ENCODE measurements at places on chromosomes 5 and 9.
A peak's percentile ranks its signal among the peaks of the same experiment; 100 is the strongest.

GRCh38 chr9:69279084-69279731 is 45.8 kb upstream of the ENTREP1 start:
- H3K27ac ChIP-seq: no peak overlapping the region
- H3K27me3 ChIP-seq: no peaks in the 10 kb centered on the region
- H3K36me3 ChIP-seq: no peaks in the 10 kb centered on the region

DNA sequence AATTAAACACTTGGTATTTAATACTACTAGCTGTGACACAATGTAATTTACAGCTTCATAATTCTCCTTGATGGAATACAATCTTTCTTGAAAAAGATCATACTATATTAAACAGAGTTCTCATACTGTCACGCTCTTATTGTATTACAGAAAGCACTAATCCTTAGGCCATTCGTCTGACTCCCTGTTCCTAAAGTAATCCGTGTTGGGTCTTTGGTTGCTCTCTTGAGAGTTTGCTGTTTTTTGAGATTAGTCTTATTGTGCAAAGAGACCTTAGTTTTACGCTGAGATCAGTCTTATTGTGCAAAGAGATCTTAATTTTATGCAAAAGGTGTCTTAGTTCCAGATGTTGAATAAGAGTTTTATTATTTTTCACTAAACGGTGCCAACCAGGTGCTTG is 190.6 kb downstream of the ISL1 start:
- H3K27me3 ChIP-seq: no peaks in the 10 kb centered on the region
- H3K27ac ChIP-seq: no peak overlapping the region
- no peaks in the 10 kb centered on the region for H3K36me3 ChIP-seq
- no peaks in the 10 kb centered on the region for H3K4me1 ChIP-seq

DNA sequence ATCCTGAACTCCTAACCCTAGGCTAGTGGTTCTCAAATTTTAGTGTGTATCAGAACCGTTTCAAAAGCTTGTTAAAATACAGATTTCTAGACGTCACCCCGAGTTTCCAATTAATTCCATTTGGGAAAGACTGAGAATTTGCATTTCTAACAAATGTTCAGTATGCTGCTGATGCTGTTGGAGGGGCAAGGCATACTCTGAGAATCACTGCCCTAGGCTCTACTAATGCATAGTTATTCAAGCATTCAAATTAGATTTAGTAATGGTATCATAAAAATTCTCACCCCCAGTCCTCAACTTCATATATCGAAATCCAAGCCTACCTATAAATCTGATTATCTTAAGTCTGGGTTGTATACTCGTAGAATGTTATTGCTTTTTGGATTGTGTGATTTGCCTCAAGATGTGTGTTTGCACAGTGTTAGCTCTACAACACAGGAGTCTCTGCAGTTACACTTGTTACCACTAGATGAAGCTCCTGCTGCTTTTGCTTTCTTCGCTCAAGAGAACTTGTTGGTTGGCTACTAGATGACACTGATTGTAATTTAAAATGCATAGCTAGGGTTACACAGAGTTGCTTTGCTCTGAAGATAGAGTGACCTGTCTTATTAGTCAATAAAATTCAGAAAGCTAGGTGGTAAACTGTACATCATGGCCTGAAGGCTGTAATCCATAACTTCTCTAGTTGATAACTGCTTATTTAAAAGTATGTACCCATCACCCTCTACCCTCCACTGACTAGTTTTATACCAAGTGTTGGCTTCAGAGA is 7.5 kb upstream of the ERAP2 start:
- no peak overlapping the region for H3K27ac ChIP-seq

GRCh38 chr9:34475097-34475496 is 16.5 kb downstream of the DNAI1 start:
- no peaks in the 10 kb centered on the region for H3K27me3 ChIP-seq
- no peak overlapping the region for H3K4me3 ChIP-seq
- no peak overlapping the region for H3K27ac ChIP-seq
- H3K4me1 ChIP-seq: no peaks in the 10 kb centered on the region
- no peaks in the 10 kb centered on the region for H3K36me3 ChIP-seq
- DNase-seq: no peak

GRCh38 chr5:135729321-135729786 is 105.1 kb upstream of the SLC25A48 start:
- H3K27ac ChIP-seq: peak overlapping the region; percentile 27
- no peak for DNase-seq
- peaks cover 9% of the 10 kb centered on the region for H3K4me1 ChIP-seq
- no peaks in the 10 kb centered on the region for H3K27me3 ChIP-seq
- no peak overlapping the region for H3K4me3 ChIP-seq
- H3K36me3 ChIP-seq: no peaks in the 10 kb centered on the region

DNA sequence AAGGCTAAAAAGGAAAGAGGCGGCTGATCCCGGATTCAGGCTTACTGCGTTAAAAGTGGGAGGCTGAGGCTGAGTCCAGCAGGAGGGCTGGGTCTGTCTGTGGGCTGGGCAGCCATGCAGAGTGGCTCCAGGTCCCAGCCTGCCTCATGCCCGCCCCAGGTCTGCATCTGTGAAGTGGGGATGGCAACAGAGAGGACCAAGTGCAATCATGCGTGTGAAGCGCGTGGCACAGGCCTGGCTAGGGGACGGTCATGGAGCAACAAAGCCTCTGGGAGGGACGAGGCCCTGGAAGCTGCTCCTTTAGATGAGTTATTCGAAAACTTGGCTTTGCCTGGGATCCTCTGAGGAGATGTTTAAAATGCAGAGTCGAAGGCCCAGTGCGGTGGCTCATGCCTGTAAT is 30.4 kb upstream of the BARHL1 start:
- H3K27ac ChIP-seq: no peak overlapping the region
- no peaks in the 10 kb centered on the region for H3K27me3 ChIP-seq
- H3K4me3 ChIP-seq: no peak overlapping the region
- no peaks in the 10 kb centered on the region for H3K36me3 ChIP-seq

GRCh38 chr5:135053989-135054388 is 20.0 kb upstream of the PITX1 start:
- DNase-seq: no peak
- H3K27me3 ChIP-seq: no peaks in the 10 kb centered on the region
- no peak overlapping the region for H3K27ac ChIP-seq
- no peak overlapping the region for H3K4me3 ChIP-seq
- no peaks in the 10 kb centered on the region for H3K36me3 ChIP-seq
- H3K4me1 ChIP-seq: no peaks in the 10 kb centered on the region

DNA sequence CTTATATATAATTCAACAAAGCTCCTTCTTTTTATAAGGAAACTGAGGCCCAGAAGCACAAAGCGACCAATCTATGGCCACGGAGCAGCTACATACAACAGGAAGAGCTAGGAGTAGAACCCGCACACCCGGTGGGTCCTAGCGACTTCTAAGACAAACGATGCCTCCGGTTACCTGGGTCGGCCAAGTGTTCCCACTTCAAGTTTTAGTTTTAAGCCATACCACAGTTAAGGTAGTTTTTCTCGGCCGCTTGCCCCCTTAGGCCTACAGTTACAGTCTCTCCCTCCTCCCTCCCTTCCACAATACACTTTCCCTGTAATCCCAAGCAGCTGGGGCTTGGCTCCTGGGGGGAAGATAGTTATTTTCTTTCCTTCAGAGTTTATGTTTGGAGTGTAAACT is 533 bp downstream of the SREK1IP1 start:
- no peaks in the 10 kb centered on the region for H3K36me3 ChIP-seq
- DNase-seq: no peak
- H3K27me3 ChIP-seq: no peaks in the 10 kb centered on the region
- H3K27ac ChIP-seq: peak overlapping the region; percentile 84
- H3K4me3 ChIP-seq: peak overlapping the region; percentile 63

DNA sequence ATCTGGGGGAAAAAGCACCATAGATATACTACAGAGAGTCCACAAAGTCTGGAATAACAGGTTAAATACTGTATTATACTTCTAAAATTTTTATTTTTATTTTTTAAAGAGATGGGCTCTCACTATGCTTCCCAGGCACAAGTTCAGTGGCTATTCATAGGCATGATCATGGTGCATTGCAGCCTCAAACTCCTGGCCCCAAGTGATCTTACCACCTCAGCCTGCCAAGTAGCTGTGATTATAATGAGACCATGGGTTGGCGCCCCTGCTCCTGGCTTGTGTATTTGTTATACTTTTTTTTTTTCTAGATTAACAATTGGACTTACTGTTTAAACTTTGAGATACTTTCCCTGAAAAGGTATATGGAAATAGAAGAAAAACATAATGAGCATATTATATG is 25.9 kb downstream of the ERBIN start:
- no peak for DNase-seq
- no peaks in the 10 kb centered on the region for H3K36me3 ChIP-seq
- no peaks in the 10 kb centered on the region for H3K27me3 ChIP-seq
- peaks cover 7% of the 10 kb centered on the region for H3K4me1 ChIP-seq

- H3K4me1 ChIP-seq: no peaks in the 10 kb centered on the region
- no peak overlapping the region for H3K4me3 ChIP-seq
- no peak overlapping the region for H3K27ac ChIP-seq
- H3K36me3 ChIP-seq: no peaks in the 10 kb centered on the region
- H3K27me3 ChIP-seq: no peaks in the 10 kb centered on the region
- no peak for DNase-seq
Measured at GRCh38 chr9:77616191-77616590, 31.9 kb downstream of the GNA14 start.

DNA sequence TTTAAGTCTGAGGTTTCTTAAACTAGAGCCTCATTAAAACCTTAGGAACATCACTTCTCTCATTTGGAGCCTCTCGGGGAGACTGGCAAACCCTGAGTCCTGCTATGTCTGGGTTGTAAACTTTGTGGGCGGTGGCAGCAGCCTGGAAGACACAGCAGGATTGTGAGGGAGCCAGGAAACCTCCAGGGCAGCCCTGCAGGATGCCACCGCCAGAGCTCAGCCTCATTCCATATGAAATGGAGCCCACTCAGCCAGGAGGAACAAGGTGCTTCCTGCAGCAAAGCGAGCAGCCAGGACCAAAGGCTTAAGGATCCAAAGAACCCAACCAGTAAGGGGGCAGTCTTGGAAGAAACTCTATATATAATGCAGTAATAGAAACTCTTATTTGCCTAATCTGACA is 37.9 kb upstream of the IDNK start:
- H3K36me3 ChIP-seq: no peaks in the 10 kb centered on the region
- no peak overlapping the region for H3K4me3 ChIP-seq
- no peaks in the 10 kb centered on the region for H3K4me1 ChIP-seq
- no peaks in the 10 kb centered on the region for H3K27me3 ChIP-seq
- no peak overlapping the region for H3K27ac ChIP-seq

DNA sequence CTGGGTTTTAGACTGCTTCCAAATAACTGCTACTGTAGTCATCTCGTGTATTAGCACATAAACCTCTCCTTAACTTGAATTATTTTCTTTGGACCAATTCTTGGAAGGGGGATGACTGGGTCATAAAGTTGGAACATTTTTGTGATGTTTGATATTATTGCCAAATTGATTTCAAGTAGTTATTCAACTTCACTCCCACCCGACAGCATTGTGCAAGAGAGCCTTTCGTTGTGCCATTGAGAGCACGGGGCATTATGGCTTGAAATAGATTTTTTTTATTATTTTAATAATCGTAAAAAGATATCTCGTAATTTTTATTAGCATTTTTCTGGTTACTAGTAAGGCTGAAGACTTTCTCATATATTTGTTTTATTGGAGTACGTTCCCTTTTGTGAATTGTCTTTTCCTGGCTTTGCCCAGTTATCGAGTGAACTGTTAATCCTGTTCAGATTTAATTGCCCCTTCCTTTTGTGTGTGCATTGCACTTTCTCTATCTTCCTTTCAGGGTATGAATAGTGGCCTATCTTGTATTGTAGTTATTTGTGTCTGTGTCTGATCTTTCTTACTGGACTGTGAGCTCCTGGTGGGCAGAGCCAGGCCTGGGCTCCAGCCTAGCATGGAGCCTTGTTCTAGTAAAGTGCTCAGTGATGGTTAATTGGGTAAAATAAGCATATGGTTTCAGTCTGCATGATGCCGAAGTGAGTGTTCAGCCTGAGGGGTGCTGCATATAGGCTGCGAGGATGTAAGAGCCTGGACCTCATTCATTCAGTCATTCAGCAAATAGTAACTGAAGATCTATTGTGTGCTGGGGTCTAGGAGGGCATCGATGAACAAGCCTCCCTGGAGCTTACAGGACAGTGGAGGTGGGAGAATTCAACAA is 93.5 kb upstream of the SHB start:
- H3K27ac ChIP-seq: no peak overlapping the region
- H3K4me1 ChIP-seq: peaks cover 7% of the 10 kb centered on the region
- H3K36me3 ChIP-seq: no peaks in the 10 kb centered on the region
- H3K4me3 ChIP-seq: no peak overlapping the region

GRCh38 chr5:10306114-10306513 is 1.6 kb downstream of the CMBL start:
- no peak for DNase-seq
- H3K36me3 ChIP-seq: no peaks in the 10 kb centered on the region
- H3K27ac ChIP-seq: no peak overlapping the region
- no peaks in the 10 kb centered on the region for H3K27me3 ChIP-seq

DNA sequence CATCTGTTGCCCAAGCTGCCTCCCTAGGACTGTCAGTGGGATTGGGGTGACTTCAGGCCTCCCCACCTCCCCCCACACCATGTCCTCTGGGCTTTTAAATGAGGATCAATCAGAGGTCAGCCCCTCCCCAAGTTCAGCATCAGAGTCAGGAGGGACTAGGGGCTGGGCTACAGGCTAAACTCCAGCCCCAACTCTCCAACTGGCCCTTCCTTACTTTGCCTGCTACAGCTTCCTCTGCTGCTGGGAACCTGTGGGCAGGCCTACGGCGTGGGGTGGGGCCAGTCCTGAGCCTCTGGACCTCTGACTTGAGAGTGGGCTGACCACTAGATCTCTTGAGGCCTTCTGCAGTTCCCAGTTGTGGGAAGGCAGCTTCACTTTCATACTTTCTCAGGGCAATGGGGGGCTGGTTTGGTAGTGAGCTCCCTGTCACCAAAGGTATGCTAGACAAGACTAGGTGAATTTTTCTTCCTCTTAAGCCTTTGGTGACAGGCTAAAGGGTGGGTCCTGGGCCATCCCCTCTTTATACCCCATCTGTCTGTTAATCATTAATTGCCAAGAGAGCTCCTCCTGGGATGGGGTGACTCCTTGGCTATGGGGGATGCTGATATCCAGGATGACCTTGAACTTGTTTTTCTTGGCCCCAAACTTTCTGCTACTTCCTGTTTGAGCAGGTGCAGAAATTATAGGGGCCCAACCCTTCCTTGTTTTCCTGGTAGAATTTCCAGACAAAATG is 10.8 kb upstream of the DAB2IP start:
- no peak overlapping the region for H3K27ac ChIP-seq
- H3K36me3 ChIP-seq: no peaks in the 10 kb centered on the region

DNA sequence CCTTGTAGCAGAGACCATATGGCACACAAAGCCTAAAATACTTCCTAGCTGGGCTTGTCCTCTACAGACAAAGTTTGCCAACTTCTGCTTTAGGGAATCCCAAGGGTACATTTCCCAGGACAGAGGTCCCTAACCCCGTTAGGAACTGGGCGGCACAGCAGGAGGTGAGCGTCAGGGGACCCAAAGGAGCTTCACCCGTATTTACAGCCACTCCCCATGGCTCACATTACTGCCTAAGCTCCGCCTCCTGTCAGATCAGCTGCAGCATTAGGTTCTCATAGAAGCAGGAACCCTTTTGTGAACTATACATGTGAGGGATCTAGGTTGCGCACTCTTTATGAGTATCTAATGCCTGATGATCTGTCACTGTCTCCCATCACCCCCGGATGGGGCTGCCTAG is 88.5 kb upstream of the TRPM3 start:
- H3K27me3 ChIP-seq: no peaks in the 10 kb centered on the region
- no peaks in the 10 kb centered on the region for H3K4me1 ChIP-seq
- H3K4me3 ChIP-seq: no peak overlapping the region
- no peak overlapping the region for H3K27ac ChIP-seq
- H3K36me3 ChIP-seq: no peaks in the 10 kb centered on the region
